Renal pelvis (tissue), 12 donors: ENCODE measurements at places on chromosomes 1 and 21. TPM values are rescaled to one million over a fixed set of nuclear protein-coding genes. Genes with fewer than 3 reads are reported as not detected.

- DNase-seq = no peak
Measured at GRCh38 chr1:36365381-36365780, 20.3 kb downstream of the STK40 start.

DNA sequence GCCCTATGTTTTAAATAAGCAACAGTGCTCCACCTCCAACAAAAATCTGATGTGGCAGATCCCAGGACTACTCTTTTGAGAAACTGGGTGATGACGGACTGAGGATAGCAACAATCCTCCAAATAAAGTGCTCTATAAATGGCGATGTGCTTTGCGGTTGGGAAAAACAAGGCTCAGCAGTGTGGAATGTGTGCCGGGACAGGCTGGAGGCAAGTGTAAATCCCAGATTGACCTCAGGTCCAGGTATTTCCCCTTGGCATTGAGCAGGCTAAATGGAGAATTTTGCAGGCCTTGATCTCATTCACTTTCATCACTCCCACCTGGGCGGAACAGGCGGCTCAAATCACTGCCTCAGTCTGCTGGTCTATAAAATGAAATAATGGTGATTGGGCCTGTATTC lies 35.1 kb downstream of the LRRC42 start:
- no peak for DNase-seq

DNA sequence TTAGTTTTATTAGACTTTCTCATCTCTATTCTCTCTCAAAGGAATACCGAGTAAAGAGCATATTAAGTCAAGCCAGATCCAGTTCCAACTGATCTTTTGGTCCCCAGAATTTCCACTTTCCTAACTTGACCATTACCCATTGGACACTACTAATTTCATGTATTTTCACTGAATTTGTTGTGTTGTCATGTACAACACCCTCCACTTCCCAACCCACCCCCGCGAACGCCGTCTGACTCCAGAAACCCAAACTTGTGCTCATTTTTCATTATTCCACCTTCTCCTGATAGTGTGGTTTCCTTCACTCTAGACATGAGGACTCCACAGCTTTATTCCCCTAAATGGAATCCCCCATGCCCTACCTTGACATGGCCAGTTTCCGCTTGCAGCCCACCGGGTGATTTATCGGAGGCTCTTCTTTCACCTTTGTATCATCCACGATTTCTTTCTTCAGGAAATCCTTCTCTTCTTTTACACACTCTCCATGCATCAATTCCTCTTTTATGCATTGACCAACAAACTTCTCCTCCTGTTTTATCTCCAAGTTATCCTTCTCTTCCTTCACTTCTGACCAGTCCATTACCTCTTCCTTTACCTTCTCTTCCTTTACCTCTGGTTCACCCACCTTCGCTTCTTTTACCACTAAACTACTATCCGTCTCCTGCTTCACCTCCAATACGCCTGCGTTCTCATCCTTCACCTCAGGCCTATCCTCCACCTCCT lies 805 bp downstream of the ZNHIT6 start:
- no peak for DNase-seq

DNA sequence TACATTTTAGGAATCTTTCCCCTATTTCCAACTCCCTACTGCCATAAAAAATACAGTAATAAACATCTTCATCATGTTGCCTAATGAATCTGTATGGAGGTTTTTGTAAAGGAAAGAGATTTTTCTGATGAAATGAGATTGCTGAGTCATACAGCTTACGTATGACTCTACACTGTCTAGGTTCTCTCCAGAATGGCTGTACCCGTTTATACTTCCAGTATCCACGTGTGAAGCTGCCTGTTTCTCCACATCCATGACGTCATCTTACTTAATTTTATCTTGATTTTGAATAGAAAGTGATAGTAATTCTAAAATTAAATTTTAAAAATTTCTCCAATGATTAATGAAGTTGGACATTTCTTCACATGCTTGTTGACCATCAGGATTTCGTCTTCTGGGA lies 103.7 kb downstream of the COQ8A start:
- no peak for DNase-seq

- peak; percentile 77 for DNase-seq
Measured at GRCh38 chr1:152458384-152459185, 44.5 kb upstream of the CRNN start.

DNA sequence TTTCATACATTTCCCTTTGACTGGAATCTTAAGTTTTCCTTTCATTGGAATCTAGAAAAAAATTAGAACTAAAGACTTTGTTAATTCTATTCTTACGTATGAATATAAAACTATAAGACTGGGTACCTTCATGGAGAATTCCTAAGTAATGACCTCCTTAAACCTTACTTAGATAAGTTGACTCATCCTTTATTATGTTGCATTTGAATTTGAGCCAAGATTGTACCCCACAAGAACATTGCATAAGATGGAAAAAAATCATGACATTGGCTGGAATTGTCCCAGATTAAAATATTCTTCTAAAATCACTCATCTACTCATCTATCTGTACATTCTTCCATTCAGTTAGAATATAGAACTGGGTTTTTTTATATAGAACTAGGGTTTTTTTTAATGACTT lies 137.4 kb downstream of the C1orf21 start:
- DNase-seq = no peak

GRCh38 chr1:181763736-181764135 lies 280.4 kb downstream of the CACNA1E start:
- no peak for DNase-seq

GRCh38 chr1:96520579-96520947 lies 201.0 kb upstream of the PTBP2 start:
- DNase-seq = peak; percentile 65

GRCh38 chr1:25476186-25477097 lies 45.7 kb downstream of the MACO1 start:
- DNase-seq = no peak

- no peak for DNase-seq
Measured at GRCh38 chr1:9842073-9842711, 18.4 kb upstream of the CLSTN1 start.

DNA sequence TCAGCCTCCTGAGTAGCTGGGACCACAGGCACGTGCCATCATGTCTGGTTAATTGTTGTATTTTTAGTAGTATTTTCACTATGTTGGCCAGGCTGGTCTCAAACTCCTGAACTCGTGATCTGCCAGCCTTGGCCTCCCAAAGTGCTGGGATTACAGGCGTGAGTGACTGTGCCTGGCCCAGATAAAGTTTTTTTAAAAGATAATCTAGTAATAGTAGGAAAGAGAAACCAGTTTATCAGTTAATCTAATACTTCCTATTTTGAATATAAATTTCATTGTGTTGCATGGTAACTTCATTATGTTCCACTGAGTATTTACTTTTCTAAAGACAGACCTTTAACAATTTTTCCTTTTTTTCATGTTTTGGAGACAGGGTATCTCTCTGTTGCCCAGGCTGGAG lies 10.0 kb downstream of the RABGAP1L start:
- DNase-seq = no peak

GRCh38 chr1:44266400-44267344 lies 53.4 kb downstream of the DMAP1 start:
- no peak for DNase-seq

DNA sequence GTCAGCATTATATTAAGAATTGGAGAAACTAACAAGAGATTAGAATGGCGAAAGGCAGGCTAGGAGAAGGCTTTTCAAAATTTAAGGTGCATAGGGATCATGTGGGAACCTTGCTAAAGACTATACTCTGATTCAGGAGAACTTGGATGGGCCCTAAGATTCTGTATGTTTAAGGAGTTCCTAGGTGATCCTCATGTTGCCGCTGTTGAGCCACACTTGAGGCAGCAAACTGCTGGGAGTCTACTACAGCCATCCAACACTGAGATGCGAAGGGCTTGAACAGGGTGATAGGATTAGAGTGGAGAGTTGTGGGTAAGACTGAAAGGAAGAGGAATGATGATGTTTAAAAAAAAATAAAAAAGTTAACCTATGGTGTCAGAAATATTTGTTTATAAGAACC lies 1013.2 kb downstream of the MRPL39 start:
- no peak for DNase-seq

DNA sequence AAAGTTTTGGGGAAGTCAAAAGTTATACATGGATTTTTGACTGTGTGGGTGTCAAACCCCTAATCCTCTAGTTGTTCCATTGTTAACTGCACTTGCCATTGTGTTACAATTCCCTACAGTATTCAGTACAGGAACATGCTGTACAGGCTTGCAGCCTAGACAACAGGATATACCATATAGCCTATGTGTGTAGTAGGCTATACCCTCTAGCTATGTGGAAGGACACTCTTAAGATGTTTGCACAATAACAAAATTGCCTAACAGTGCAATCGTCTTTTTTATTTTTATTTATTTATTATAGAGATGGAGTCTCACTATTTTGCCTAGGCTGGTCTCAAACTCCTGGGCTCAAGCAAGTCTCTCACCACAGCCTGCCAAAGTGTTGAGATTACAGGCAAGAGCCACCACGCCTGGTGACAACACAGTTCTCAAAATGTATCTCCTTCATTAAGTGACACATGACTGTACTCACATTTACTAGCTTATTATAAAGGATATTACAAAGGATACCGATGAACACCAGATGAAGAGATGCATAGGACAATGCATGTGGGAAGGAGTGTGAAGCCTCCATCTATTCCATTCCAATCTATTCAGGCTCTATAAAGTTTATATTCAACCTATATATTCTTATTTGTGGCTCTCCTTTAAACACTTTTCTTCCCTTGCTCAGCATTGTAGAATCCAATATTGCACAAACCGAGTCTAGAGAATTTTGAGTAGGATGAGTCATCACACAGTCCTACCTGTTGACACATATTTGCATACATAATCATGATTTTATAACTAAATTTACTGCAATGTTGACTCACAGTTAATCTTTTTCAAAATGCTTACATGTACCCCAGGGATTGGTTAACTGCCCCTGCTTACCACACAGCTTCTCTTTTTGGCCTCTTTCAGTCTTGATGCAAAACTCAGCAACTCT lies 28.4 kb upstream of the CEP350 start:
- DNase-seq = no peak

DNA sequence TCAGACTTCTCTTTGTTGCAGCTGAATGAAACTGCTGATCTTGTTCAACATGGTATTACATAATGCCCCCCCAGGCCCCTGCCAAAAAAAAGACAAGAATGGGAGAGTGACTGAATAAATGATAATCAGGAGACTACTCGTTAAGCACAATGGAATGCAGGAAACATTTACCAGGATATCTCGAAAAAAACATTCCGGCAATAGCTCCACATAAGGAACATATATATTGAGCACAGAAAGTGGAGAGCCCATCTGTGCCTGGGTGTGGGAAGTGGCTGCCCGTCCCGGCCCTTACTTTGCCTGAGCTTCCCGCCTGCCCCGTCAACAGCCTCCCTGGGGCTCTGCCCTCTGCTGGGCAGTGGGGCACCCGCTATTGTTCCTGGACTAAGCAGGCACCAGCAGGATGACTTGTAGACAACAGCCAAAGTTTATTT lies 13.3 kb downstream of the TRIM11 start:
- DNase-seq = no peak

DNA sequence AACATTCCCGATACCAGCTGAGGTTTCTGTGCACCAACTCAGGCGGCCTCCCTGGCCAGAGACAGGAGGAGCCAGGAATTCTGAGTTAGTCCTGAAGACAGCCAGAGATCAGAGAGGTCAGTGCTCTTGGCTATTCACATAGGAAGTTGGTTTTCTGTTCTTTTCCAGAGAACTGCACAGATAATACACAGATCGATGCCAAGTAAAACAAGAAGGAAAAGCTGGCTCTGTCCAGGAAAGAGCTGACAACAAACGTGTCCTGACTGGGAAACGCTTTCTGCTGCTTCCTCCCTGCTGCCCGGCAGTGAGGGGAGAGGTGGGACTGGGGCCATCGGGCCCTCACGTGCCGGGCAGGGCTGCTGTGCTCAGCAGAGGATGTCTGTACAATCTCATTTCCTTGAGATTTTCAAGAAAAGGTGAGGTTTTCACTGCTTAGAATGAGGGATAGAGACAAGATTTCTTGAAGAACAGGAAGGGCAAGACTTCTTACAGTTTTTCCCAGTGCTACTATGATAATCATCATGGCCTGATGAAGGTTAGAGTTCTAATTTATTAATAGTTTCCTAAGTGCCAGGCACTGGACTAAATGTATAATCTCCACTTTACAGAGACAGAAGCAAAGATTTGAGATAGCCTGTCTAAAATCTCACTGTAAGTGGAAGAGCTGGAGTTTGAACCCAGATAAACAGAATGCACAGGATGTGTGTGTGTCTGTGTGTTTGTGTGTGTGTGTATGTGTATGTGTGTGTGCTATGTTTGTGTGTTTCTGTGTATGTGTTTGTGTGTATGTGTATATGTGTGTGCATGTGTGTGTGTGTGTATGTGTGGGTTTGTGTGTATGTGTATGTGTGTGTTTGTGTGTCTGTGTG lies 211.0 kb upstream of the RAB4A start:
- peak; percentile 28 for DNase-seq

GRCh38 chr21:15241997-15242736 lies 177.4 kb upstream of the NRIP1 start:
- no peak for DNase-seq

- DNase-seq = no peak
Measured at GRCh38 chr1:61186753-61187152, 104.4 kb downstream of the NFIA start.

DNA sequence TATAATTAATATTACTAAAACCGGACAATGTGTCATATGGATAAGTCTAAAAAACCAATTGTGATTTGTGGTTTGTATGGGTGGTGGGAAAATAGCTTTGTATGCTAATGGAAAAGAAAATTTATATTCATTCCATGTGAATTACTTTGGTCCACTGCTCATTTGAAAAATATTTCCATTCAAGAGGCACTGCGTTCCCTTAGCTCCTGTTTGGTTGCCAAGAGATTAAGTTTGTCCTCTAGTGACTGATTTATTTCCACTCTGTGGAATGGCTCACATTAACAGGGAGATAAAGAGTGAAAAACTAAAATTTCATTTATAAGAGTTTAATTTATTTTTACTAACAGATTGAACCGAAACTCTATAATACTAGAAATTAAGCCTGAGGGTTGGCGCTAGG lies 744.1 kb upstream of the CHRM3 start:
- peak; percentile 20 for DNase-seq

DNA sequence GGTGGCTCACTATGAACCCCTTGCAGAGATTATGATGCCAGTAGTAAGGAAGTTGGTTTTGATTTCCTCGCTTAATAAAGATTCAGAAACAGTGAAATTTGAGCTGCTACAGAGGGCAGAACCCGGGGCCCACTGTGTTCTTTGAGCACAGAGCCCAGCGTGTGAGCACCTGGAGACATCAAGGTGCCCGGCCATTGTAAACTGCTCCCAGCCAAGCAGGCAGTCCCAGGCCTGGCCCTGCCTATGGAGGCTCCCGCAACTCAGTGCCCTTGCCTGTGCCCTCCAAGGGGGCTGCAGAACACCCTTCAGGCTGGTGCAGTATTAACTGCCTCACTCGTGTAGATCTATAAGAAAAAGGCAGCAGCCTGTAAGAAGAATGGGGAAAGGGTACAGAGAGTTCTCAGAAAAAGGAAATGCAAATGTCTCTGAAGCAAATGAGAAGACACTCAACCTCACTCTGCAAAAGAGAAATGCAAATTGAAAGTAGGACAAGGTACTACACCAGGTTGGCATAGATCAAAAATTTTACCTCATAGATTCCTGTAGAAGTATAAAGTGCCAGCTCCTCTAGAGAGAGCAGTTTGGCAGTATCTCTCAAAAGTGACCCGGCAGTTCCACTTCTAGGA lies 323.7 kb downstream of the HHAT start:
- no peak for DNase-seq

ZNF644 gene
- polyA plus RNA-seq = 59.9 TPM

MXRA8 gene
- polyA plus RNA-seq = 193 TPM

CSF3R gene
- polyA plus RNA-seq = 3.1 TPM

RFX5 gene
- 42.8 TPM for polyA plus RNA-seq

S1PR1 gene
- 22.0 TPM for polyA plus RNA-seq

NCF2 gene
- 3.1 TPM for polyA plus RNA-seq
